AG04449 (cell line): ENCODE measurements at places on chromosomes 2 and 18.

DNA sequence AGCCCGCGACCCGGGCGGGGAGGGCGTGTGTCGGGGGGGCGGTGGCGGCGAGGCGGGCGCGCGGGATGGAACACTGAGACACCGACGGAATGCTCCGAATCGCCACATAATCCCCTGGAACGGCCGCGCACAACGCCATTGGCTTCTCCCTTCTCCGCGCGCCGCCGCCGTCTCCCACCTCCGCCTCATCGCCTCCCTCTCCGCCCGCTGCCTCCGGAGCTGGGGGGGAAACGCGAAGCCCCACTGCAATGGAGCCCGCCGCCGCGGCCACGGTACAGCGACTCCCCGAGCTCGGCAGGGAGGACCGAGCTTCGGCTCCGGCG lies at the start of gene PHLPP1:
Gene PHLPP1, plus strand, starts transcription at position 106 of the 323 bp plus-strand sequence. Its CDS starts 143 bp downstream, at position 249.
- no peak for DNase-seq

DNA sequence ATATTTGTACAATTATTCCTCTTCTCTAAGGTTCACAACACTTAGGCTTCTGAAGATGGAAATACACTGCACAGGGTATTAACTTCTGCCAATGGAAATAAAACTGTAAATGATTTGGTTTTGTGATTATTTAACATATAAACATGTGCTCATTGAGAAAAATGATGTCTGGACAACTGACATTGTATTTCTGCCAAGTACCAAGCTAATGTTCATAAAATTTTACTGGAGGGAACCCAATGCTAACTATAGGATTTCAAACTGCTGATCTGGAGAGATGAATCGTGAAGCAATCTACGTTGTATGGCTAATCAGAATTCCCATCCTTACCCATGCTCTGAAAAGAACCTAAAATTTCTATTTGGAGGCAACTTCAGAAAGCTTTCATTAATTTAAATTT lies 279.7 kb downstream of the NRXN1 start:
- no peak for DNase-seq

DNA sequence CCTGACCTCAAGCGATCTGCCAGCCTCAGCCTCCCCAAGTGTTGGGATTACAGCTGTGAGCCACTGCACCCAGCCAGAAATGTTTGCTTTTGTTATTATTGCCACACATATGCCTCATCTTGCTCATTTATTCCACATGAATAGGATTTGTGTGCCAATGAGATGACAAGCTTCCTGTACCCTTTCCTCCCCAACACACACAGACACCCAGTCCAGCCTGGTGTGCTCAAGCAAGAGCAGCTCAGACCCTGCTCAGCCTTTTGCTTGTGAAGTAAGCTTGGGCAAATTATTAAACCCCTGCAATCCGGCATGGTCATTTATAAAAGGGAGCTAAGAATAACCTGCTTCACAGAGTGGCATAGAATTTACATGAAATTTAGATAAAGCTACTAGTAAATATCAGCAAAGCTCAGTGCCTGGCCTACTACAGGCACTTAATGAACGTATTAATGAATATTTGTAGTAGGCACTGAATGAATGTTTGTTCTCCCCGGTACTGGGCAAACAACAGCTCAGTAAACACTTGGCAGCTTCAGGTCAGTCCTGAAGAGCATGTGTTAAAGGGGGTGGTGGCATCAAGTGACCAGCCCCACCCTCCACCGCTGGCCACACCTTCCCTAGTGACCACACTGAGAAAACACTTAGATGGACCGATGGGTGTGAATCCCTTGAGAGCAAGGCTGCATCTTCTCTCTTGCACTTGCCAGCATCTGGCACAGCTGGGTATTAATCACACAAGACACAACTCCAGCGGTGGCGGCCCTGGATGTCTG lies 280.2 kb downstream of the SRBD1 start:
- no peak for DNase-seq

GRCh38 chr2:30115141-30115980 lies 31.4 kb upstream of the YPEL5 start:
- no peak for DNase-seq

- DNase-seq, result peak; percentile 92
Observed at GRCh38 chr2:19124135-19124534, 234.3 kb downstream of the OSR1 start.

DNA sequence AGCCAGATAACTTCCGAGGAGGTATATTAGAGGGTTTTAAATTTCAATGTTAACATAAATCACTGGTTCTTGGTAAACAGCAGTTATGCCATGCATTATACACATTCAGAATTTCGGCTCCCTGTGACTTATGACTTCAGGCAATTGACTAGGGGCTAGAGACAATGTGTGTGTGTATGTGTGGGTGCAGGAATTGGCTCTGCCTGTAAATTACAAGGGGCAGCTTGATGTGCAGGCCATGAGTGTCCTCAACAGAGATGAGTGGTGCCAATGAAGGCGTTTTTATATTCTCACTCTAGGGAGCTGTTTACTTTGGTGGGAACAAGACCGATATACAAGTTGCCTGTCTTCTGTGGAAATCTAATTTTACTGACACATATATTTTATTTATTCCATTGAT lies 161.6 kb downstream of the CSRNP3 start:
- DNase-seq, result no peak

GRCh38 chr2:31110998-31111397 lies 27.2 kb downstream of the GALNT14 start:
- DNase-seq, result no peak

- DNase-seq, result no peak
Observed at GRCh38 chr2:218017211-218018053, 14.6 kb upstream of the TNS1 start.

DNA sequence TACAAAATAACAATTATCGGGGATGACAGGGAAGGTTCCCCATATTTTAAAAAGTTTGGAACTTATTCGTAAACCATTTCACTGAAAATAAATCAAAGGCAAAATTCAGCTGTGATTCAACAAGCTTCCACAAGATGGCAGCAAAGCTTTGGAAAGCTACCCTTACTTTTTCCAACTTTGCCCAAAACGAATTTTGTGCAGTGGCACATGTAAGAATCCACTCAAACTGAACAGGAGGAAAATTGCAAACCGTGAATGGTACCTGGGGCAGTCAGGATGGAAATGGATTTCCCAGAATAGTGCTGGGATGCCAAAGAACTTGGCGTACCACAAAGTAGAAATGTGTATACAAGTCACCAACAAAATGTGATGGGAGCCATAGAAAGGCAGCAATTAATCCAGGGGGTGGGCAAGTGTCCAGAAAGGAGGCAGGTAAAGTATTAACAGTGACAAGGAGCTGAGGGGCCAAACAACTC lies 10.7 kb downstream of the RPL31 start:
- DNase-seq, result no peak

GRCh38 chr2:62305421-62306176 lies 109.7 kb downstream of the B3GNT2 start:
- DNase-seq, result no peak

- DNase-seq, result no peak
Observed at GRCh38 chr2:52294628-52295027, 1262.7 kb upstream of the NRXN1 start.

GRCh38 chr2:214569419-214570035 lies 158.7 kb downstream of the VWC2L start:
- no peak for DNase-seq

GRCh38 chr2:42828487-42829425 lies 36.4 kb upstream of the HAAO start:
- DNase-seq, result no peak

DNA sequence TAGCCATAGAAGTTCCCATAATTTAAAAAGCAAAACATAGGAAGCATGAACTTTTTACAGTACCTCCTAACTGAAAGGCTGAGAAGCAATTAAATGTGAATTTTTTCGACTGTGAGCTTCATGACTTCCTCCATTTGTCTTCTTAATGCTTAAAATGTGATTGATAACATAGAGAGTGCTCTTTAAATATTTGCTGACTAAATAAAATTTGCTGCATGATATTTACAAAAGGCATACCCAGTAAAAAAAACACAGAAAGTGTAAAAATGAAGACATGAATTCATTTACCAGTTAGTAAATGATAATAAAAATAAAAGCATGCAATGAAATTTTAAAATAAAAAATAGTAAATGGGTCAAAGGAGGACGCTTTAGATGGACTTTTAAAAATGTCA lies 21.9 kb downstream of the STAT4 start:
- no peak for DNase-seq

- DNase-seq, result no peak
Observed at GRCh38 chr2:132489150-132489549, 72.5 kb downstream of the GPR39 start.

GRCh38 chr2:121263996-121264715 lies 20.8 kb downstream of the TFCP2L1 start:
- DNase-seq, result no peak

- DNase-seq, result peak; percentile 56
Observed at GRCh38 chr2:205654878-205655605, 27.3 kb upstream of the NRP2 start.

GRCh38 chr2:5121642-5122041 lies 570.5 kb upstream of the SOX11 start:
- DNase-seq, result no peak

- no peak for DNase-seq
Observed at GRCh38 chr2:6577960-6578359, 287.7 kb downstream of the CMPK2 start.

GRCh38 chr18:51070545-51070944 lies 40.5 kb downstream of the SMAD4 start:
- peak; percentile 69 for DNase-seq

DNA sequence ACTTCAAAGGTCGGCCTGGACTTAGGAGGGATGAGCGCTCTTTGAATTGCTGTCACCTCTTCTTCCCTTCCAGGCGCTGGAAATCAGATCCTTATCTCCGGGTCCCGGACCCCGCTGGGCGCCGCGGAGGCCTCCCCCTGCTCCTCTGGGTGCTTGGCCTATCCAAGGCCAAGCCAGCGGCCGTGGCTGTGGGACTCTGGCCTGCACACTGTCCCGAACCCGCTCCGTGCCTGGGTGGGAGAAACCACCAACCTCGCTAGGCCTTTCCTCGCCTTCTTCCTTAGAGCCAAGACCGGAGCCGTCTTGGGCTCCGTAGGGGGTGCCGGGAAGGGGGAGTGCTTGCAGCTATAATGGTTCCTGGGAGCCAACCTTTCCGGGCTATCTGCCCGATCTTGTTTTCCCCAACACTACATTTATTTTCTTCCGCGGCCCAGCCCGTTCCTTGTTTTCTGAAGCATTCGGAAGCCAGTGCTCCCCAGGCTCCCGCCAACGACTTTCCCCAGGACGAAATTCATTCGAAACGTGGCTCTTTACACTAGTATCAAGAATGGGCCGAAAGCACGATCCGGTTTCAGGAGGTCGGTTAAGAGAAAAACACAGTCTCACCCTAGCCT lies 2.4 kb downstream of the OSR1 start:
- no peak for DNase-seq

DNA sequence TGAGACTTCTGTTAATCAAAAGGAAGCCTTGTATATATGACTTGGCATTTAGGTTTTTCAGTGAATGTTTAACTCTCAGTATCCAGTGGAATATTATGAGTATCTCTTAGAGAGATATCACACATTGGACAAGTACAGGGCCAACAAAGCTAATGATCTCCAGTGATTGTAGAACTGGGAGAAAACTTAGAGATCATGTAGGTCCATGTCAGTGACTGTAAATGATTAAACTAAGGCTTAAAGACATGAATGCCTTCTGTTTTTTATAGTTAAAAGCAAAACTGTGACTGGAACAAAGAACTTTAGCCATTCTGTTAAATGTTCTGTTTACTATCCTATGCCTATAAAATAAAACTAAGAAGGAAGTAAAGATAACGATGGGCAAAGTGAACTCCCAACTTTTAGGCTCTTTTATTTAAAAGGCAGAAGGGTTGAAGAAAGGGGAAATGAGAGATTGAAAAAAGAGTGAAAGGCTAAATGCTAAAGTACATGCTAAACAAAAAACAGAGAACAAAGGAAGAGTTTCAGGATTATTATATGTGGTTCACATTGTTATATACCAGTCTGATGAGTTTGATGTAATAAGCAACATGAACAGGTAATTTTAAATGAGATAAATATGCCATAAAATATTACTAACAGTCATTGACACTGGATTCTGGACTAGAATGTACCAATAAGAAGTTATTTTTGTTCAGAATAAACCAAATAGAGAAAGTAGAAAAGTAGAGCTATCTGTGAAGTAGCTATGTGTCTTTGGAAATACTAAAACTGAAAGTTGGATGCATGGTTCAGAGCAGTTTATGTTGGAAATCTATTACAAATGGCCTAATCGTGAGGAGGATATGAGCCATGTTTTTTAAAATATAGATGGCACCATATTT lies 37.1 kb upstream of the TNFRSF11A start:
- no peak for DNase-seq

- DNase-seq, result no peak
Observed at GRCh38 chr18:63309422-63309821, 10.1 kb downstream of the BCL2 start.

- no peak for DNase-seq
Observed at GRCh38 chr18:1048032-1048431, 143.4 kb downstream of the ADCYAP1 start.

GRCh38 chr2:44097322-44097907 lies 71.3 kb upstream of the PPM1B start:
- no peak for DNase-seq

- DNase-seq, result peak; percentile 79
Observed at GRCh38 chr2:224927646-224928173, 114.6 kb downstream of the DOCK10 start.

- no peak for DNase-seq
Observed at GRCh38 chr2:136162438-136162837, 44.5 kb upstream of the CXCR4 start.

DNA sequence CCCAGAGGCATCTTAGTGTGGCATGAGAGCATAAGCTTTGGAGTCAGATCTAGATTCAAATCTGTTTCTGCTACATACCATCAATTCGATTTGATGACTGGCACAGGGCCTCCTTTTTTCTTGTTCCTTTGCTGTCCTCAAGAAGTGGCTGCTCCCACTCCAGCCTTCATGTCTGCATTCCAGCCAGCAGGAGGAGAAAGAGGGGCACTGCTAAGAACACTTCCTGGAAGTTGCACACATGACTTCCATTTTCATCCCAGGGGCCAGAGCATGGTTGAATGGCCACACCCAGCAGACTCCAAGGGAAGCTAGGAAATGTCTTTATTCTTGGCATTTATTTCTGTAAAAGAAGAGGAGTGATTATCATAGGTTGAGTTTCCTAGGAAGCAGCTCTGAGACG lies 50.4 kb downstream of the EML6 start:
- no peak for DNase-seq

DNA sequence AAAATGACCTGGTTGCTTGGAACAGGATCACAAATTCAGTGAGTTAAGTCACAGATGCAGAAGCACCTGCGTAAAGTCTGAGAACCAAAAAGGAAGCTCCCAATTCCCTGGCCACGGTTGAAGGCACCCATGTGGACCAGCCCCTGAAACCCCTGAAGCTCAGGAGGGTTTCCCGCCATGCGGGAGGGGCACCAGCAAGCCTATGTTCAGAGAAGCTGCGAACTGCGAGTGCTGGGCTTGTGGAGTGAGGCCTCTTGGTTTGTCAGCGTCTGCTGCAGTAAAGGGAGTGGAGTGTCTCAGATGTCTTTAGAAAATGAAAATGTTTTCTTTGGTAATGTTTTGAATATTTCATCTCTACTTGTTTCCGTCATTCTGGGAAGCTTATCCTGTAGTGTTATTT lies 16.1 kb upstream of the ACKR3 start:
- no peak for DNase-seq

GRCh38 chr2:16482460-16482859 lies 183.2 kb downstream of the CYRIA start:
- DNase-seq, result no peak

GRCh38 chr18:78368726-78369125 lies 610.9 kb upstream of the SALL3 start:
- DNase-seq, result no peak
